NB4 (cell line): ENCODE measurements at places on chromosomes 1 and 21.
A peak's percentile ranks its signal among the peaks of the same experiment; 100 is the strongest.

GRCh38 chr1:224883091-224883490, 46.4 kb upstream of the DNAH14 start:
- DNase-seq: no peak

DNA sequence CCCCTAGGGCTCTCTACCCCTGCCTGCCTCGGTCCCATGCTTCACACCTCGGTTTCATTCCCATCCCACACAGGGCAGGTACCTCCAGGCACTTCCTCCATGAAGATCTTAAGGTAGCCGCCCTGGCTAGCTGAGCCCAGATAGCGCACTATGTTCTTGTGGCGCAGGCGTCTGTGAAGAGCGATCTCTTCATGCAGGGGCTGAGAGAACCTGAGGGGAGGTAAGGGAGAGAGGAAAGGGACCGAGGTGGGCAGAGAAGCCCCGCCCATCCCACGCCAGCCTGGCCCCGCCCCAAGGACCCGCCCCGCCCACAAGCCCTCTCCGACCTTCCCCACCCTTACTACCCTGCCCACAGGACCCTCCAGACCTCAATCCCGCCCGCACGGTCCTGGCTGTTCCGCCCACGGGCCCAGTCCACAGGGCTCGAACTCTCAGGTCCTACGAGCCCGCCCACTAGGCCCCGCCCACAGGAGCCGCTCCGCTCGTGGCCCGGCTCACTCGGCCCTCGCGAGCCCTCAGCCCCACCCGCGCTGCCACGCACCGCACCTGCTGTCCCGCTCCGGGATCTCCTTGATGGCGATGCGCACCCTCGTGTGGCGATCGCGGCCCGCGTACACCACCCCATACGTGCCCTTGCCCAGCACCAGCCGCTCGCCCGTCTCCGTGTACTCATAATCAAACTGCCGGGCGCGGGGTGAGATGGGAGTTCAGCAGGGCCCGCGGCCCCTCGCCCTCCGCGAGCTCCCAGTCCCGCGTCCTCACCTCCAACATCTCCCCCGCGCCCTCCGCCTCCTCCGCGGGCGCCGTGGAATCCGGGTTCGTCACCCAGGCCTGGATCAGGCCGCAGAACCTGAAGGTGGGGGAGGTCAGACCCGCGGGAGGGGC, 6.4 kb downstream of the MAP3K6 start:
- DNase-seq: no peak

GRCh38 chr1:156081917-156082308, 352 bp downstream of the MEX3A start:
- no peak for DNase-seq

DNA sequence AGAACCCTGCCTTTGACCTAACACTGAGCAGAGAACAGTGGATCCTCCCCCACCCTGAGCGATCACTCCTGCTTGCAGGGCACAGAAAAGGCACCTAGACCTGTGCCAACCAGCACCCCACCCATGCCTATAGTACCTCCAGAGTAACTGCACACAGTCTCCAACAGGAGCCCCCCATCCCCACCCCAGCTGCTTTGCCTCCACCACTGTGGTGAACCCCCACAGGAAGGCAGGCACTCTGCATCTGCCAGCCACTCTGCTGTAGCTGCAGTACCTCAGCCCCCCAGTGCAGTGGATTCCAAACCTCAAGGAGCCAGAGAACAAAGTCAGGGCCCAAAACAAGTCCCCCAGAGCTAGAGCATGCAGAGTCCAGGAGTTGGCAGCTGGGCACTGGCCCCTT, 10.7 kb downstream of the SPATC1L start:
- DNase-seq: no peak

- no peak for DNase-seq
These were observed 37.0 kb downstream of the ARHGEF11 start for GRCh38 chr1:157008502-157008901.

DNA sequence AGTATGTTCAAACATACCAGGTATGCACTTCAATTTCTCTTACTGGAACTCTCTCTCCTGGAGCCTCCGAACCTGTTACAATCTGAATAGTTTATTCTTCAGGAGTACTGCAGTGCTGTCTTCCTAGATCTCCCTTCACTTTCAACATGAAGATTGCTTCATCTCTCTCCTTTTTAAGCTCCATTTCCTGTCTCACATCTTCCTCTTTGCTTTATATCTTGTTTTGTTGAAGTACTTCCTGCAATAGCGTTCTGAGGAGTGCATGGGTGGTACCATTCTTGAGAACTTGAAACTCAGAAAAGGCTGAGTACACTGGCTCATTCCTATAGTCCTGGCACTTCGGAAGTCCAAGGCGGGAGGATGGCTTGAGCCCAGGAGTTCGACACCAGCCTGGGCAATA, 15.7 kb upstream of the C1orf146 start:
- peak; percentile 66 for DNase-seq

GRCh38 chr1:183038333-183038866, 15.2 kb downstream of the LAMC1 start:
- no peak for DNase-seq

GRCh38 chr1:211641942-211642341, 33.5 kb downstream of the NEK2 start:
- DNase-seq: no peak

DNA sequence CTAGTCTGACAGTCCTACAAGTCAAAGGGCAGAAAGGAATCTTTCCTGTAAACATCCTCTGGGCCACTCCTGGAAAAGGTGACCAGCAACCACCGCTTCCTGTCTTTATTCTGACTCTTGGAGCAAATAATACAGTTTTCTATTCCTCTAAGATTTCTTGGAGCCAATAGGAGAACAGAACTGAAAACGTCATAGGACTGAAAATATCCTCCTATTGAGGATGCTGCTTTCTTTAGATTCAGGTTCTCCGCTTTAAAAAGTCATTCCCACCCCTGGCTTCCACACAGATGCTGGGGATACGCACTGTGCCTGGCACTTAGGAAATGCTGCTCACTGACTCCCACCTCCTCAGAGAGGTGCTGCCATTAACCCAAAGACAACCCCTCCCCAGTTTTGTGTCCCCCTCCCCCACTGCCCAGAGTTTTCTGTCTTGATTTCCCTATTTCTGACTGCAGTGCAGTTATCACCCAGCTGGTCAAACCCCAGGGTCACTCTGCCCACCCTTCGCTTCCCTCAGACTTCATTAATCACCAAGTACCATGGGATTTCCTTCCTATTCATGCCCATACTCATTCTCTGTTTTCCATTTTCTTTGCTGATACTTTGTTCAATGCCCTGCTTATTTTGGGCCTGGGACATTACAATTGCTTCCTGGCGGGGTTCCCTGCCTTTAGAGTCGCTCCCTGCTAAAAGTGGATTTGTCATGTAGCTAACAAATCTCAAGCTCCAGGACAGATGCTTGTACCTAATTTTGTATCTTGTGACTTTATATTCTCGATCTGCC, 82.1 kb upstream of the ARHGAP29 start:
- no peak for DNase-seq

DNA sequence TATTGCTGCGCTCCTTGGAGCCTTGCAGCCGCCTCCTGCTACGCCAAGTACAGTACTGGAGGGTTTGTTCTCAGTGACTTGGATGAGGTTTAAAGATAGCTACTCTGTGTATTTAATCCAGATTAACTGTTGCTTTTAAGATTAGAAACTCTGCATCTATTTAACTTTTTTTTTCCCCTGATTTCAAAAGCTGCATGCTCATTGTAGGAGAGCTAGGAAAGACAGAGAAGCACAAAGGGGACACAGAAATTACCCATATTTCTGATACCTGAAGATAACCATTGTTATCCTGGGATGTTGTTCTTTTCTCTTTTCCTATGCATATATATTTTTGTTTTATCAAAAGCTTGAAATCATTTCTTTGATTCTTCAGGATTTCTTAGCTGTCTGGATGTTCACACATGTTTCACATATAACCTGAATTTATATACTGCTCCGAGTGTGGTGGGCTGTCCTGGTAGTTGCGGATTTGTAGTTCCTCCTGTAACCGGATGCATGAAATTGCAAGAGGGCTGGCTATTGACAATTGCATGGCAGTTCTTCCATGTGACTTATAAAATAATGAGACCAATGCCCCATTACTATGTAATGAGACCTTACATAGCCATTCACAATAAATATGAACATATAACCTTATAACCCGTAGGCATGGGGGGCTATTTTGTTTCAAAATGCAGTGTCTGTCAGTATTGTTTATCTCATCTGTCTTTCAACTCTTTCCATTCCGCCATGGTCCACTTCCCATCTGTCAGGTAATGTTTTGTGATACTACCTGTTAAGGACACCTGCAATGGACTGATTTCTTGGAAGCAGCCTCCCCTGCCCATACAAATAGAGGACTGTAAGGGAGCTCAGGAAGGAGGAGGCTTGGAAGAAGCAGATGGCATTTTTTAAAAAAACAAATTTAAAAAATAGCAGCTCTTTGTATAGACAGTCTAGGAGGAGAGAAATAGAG, 1.4 kb downstream of the RAVER2 start:
- DNase-seq: peak; percentile 73

- no peak for DNase-seq
These were observed 98.0 kb downstream of the LMO4 start for GRCh38 chr1:87426463-87427249.

- no peak for DNase-seq
These were observed 8.2 kb upstream of the GLRX2 start for GRCh38 chr1:193113258-193113991.

DNA sequence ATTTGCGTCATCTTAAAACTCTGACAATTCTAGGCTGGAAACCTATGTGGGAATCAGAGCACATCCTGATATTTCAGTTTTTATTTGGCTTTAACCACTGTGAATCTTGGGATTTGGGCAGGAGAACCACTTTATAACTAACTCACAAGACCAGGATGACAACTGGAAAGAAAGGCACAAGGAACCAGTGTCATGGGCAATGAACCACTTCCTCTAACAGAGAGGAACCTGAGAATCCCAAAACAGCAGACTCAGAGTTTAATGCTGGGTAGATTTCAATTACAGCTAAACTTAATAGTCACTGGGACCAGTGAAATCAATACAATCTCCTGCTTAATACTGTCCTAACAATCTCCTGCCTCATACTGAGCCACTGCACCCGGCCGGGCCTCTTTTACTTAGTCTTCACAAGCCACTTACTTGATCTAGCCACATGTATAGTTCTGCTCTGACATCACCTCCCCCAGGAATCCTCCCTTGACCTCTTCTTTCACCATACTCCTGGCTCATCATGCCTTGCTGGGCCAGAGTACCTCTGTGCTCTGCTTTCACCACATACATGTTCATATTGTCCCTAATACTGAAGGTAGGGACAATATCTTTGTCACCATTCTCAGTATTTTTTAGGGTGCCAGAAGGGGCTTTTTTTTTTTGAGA, 20.2 kb upstream of the SLFNL1 start:
- peak; percentile 55 for DNase-seq
